Endodermal cell (in vitro differentiated cells): ENCODE measurements at places on chromosomes 12 and 14. TPM values are rescaled to one million over a fixed set of nuclear protein-coding genes. Genes with fewer than 3 reads are reported as not detected.

- peak; percentile 83 for DNase-seq
Measured at GRCh38 chr12:57270966-57271470, 20.0 kb upstream of the STAC3 start.

GRCh38 chr14:100131181-100131580, 28.3 kb downstream of the DEGS2 start:
- DNase-seq: peak; percentile 89

- DNase-seq: no peak
Measured at GRCh38 chr12:116135209-116135930, 142.1 kb downstream of the MED13L start.

DNA sequence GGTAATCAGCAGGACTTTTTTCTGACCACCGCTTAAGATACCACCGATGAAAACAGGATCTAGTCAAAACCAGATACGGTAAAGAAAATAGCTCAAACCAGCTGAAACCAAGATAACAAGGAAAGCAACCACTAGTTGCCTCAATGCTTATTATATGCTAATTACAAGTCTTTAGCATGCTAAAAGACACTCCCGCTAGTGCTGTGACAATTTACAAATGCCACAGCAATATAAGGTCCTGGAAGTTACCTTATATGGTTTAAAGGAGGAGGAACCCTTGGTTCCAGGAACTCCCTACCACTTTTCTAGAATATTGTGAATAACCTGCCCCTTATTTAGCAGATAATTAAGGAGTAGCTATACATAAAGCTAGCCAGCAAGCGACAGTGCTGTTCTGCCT, 976.4 kb upstream of the SEL1L start:
- DNase-seq: no peak

- DNase-seq: peak; percentile 89
Measured at GRCh38 chr12:132194056-132194455, 49.8 kb downstream of the NOC4L start.

GRCh38 chr12:75047885-75048525, 161.6 kb downstream of the KCNC2 start:
- no peak for DNase-seq

DNA sequence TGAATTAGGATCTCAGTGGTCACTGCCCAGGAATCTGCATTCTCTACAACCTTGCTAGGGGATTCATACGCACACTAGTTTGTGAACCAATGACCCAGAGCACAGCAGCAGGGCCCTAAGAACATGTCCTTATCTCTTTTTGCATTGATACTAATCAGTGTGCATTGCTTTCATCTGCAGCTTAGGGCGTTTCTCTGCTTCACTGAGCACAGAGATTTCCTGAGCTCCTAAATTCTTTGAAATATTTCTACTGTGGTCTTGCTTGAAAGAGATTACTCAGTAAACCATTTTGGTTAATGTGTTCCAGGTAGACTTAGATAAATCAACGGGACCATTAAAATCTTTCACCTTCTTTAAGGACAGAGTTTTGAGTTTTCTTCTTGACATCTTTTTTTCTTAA, 351.3 kb upstream of the KITLG start:
- no peak for DNase-seq

- DNase-seq: peak; percentile 33
Measured at GRCh38 chr12:131370321-131370720, 340.6 kb upstream of the SFSWAP start.

DNA sequence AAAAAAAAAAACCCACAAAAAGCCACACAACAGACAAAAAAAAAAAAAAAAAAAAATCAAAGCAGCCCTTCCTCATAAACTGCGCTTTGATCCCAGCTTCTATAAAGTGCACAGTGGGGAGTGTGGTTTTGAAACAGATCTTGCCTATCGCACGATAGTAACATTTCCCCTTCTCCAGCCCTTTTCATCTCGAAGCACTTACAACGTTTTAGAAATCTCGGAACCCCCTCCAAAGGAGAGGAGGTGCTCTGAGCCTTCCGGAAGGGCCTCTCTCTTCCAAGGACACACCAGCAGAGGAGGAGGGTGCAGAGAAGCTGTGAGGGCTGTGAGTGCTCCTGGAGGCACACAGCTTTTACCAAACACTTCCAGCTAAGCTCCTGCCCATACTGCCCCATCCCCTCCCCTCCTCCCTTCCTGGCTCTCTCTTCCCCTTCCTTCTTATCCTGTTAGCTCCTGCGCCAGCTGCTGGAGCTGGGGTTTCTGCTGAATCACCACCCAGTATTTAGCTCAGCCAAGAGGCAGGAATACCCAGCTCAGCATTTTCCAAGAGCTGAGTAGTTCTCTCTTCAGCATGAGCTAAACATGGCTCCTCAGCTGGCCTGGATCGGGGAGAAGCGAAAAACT, 28.4 kb downstream of the SLC7A8 start:
- DNase-seq: peak; percentile 80

DNA sequence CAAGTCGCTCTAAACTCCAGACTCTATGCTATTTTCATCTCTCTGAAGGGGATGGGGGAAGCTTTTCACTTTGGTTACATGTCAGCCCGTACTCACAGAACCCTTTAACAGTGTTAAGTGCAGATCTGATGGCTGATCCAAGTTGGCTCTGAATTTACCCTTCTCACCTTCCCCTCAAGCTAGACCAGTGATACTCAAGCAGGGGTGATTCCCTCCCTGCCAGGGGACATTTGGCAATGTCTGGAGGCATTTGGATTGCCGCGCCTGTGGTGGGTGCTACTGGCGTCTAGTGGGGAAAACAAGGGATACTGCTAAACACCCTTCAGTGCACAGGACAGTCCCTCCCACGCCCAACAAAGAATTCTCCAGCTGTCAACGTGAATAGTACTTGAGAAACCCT, 6.0 kb upstream of the TEX52 start:
- DNase-seq: no peak

DNA sequence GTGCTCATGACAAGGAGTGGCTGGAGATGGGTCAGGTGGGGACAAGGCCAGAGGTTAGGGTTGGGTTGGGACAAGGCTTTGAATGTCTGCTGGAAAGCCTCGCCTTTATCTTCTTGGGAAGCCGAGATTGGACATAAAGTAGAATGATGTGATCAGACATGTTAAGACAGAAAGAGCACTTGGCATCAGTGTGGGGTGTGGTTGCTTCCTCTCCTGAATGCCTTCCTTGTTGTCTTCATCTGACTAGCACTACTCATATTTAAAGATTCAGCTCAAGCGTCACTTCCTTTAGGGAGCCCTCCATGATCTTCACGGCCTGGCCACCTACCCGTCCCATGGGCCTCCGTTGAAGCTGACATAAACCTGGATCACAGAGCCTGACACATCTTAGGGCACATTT, 14.8 kb upstream of the C12orf75 start:
- DNase-seq: no peak

DNA sequence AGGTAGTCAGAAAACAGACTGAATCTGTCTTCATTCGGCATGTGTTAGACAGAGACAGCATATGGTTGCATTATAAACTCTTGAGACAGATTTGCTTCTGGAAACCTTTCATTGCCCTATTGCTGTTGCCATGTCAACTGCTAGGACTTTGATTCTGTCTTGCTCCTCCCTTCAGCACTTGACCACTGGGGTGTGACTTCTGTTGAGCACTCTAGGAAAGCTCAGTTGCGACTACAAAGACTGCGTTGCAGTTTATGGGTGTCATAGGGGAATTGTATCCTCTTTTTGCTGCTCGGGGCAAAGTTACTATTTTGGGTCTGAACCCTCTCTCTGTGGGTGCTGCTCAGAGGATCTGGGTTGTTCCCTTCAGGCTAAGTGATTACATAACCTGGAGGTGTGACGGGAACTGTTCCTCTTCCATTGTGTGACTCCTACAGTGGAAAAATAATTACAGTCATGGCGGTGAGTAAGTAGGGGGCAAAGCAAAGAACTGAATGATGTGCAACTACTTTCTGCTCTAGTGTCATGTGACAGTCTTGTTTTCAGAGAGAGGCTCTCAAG, 44.3 kb upstream of the TRIM9 start:
- no peak for DNase-seq

- peak; percentile 58 for DNase-seq
Measured at GRCh38 chr12:106123551-106124081, 15.1 kb downstream of the NUAK1 start.

GRCh38 chr14:105537580-105538474, 11.4 kb downstream of the TMEM121 start:
- peak; percentile 89 for DNase-seq

- DNase-seq: peak; percentile 77
Measured at GRCh38 chr14:88535149-88535548, 19.7 kb downstream of the PTPN21 start.

DNA sequence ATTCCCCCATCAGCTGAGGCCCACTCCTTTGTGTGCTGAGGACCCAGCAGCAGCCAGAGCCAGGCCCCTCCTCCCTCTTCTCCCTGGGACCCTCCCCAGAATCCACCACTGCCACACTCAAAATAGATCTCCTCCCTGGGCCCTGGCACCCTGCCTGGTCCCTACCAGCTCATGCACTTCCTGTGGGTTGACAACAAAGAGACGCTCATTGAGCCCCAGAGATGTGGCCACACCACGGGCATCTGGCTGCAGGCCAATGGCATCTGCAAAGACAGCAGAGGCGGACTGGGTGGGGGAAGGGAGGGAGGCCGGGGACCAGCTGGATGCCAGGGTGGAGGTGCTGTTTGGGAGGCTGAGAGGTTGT, 16.0 kb upstream of the ENDOU start:
- DNase-seq: no peak

DNA sequence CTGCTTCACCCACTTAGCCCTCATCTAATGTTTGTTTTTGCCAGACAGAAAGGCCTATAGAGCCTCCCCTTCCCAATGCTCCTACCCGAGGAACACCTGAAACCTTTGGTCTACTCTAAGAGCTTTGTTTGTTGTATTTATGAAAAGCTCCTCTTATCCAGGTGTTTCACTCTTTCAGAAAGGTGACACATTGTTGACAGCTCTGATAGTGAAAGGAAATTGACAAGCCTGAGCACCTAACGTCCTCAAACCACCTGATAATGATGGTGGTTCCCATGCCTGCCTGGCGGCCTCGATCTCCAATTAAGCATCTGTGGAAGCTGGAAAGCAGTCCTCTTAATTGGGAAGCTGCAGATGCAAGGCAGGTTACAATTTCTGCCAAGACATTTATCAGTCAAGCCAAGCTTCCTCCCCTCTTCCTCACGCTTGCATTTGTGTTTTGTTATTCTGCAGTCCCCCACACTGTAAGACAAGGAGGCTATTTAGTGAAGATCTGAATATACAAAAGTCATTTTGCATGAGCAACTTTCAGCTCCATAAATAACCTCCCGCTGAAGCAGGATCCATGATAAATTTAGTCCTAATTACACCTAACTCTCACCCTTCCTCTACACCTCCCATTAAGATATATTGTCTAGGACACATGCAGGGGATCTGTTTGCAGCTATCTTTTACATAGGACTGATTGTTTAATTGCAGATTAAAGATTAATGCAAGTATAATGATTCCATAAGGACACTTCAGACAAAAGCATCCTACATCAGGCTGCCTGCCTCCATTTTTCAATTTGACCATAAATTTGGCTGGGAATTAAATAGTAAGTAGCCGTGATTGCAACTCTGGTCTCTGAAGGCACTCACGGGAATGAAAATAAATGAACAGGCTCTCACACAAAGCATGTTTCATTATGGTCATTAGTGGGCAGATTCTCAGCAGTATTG, 288.6 kb downstream of the PDZRN4 start:
- no peak for DNase-seq

DNA sequence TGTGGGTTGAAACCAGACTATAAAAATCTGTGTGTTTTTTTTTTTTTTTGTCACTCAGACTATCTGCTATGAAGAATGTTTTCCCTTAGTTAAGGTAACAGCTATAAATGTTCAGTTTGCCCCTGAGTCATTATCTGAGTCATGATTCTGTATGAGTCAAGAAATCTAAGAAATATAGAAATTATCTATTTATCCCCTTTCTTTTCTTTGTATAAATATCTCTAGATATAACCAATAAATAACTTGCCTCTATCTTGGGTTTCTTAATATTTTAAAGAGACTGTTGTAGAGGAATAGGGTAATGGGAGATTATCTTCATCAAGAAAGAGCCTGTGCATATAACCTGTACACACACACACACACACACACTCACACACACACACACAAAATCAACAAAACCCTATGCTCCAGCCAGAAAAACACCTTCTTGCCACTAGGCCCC, 161.7 kb upstream of the EEA1 start:
- no peak for DNase-seq

GRCh38 chr14:21346532-21347135, 37.2 kb downstream of the SUPT16H start:
- DNase-seq: no peak

DNA sequence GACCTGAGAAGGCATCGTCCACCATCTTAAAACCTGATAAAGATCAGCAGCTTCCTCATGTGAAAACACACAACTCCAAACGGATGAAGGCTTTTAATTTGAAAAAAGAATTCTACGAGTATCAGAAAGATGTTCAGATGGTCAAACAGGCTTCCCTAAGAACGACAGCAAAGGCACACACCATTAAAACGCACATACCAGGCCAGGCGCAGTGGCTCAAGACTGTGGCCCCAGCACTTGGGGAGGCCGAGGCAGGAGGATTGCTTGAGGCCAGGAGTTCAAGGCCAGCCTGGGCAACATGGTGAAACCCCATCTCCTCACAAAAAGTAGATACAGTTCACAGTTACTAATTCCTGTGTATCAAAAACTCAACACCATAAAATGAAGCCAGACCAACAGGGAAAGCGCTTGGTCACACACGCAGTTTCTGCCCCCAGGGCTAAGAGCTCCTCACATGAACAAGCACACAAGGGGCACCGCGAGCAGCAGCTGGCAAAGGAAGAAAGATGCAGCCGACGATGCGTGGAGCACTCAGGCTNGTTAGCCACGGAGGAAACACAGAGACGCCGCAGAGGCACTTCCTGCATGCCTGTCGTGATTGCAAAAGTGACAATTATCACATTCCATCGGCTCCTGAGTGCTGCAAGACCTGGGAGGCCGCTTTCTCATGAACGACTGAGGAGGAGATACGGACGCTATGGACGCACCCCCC, 78.0 kb downstream of the NOC4L start:
- DNase-seq: peak; percentile 67

DNA sequence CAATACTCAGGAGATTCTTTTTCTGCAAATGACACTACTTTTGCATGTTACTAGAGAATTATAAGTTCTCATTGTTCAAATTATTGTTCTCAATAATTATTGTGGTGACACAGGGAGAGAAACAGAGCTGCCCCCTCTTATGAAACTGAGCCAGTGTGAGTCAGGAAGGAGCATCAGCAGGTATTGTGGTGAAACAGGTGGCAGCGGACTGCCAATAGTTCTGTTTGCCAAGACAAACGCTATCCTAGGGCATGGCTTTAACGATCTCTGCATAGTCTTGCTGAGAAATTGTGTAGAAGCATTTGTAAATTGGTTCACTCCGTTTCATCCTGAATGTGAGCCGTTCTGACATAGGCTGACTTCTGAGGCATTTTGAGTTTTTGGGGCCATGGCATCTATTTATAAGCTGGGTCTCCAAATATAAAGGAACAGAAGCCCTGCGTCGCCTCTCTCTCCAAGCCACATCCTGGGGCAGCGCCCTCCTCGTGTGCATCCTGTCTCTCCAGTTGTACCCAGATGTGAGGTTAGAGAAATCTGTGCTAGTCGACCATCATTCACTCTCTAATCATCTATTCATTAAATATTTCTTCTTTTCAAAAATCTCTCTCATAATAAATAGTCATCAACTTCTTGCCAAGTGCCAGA, 15.8 kb upstream of the PPP4R4 start:
- DNase-seq: no peak

- peak; percentile 54 for DNase-seq
Measured at GRCh38 chr12:128353301-128353700, 86.3 kb downstream of the TMEM132C start.

Gene SERPINA10
- total RNA-seq: not detected in 3 replicates

Gene IGF1
- total RNA-seq: not detected in 2 replicates

Gene RHEBL1
- 0.56 to 3.2 TPM (median 3.2 TPM) in 3 replicates for total RNA-seq

Gene GALNT9
- total RNA-seq: not detected in 3 replicates

Gene KRT74
- total RNA-seq: not detected in 2 replicates

Gene CDCA3
- total RNA-seq: 63.9 and 71.4 TPM in 2 replicates

Gene TMEM63C
- total RNA-seq: 0.42 to 1.6 TPM (median 1.1 TPM) in 3 replicates

Gene SOAT2
- total RNA-seq: 0.29 and 0.46 TPM in 2 replicates

Gene OR5AU1
- total RNA-seq: not detected in 3 replicates
